ENCODE measurements at places on chromosomes 16 and 17.

GRCh38 chr17:79609049-79609589 is 1.7 kb downstream of the RBFOX3 start:
- no peak for DNase-seq

- DNase-seq: no peak
These were observed at the start of gene SLC16A11 for GRCh38 chr17:7043497-7044198. Gene SLC16A11 (minus strand): TSS chr17:7044092. CDS start chr17:7043513, 579 bp downstream.

DNA sequence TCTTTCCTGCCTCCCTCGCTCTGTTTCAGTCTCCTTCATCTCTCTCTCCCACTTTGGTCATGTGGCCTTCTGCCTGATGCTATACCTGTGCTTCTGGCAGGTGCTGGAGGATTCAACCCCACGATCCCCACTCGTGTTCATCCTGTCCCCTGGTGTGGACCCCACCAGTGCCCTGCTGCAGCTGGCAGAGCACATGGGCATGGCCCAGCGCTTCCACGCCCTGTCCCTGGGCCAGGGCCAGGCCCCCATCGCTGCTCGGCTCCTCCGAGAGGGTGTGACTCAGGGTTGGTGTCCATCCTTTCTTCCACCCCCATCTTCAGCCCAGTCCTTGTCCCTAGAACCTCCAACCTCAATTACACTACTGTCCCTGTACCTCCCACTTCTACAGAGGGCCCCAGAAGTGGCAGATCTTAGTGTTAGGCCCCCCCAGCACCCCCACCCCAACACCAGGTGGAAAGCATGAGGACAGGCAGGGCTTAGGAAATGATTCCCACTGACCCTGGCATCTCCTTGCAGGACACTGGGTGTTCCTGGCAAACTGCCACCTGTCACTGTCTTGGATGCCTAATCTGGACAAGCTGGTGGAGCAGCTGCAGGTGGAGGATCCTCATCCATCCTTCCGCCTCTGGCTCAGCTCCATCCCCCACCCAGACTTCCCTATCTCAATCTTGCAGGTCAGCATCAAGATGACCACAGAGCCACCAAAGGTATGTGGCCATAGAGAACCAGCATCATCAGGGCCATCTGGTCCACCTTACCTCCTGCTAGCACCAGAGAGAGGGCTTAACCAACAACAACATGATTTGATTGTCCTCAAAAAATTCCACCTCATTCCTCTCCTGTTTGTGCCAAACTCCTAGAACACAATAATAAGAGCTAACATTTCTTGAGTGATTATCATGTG is 9.7 kb upstream of the KDM6B start:
- no peak for DNase-seq

GRCh38 chr17:75105126-75106080 is 4.4 kb upstream of the ARMC7 start:
- peak; percentile 72 for DNase-seq

DNA sequence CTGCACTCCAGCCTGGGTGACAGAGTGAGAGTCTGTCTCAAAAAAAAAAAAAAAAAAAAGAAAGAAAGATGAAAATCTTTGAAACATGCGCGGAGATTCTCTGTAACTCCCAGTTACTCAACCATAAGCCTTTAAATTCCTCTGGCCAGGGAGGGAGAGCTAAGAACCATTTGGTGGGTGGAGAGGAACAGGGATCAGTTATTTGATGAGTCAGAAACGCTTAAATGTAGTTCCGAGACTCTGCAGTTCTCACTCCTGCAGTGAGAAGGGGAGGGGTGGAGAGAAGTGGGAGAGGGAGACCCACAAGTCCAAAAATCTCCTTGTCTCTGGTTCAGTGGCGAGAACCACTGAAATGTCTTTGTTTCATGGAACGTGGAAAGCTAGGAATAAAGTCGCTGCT is 266.7 kb downstream of the SOX9 start:
- DNase-seq: no peak

DNA sequence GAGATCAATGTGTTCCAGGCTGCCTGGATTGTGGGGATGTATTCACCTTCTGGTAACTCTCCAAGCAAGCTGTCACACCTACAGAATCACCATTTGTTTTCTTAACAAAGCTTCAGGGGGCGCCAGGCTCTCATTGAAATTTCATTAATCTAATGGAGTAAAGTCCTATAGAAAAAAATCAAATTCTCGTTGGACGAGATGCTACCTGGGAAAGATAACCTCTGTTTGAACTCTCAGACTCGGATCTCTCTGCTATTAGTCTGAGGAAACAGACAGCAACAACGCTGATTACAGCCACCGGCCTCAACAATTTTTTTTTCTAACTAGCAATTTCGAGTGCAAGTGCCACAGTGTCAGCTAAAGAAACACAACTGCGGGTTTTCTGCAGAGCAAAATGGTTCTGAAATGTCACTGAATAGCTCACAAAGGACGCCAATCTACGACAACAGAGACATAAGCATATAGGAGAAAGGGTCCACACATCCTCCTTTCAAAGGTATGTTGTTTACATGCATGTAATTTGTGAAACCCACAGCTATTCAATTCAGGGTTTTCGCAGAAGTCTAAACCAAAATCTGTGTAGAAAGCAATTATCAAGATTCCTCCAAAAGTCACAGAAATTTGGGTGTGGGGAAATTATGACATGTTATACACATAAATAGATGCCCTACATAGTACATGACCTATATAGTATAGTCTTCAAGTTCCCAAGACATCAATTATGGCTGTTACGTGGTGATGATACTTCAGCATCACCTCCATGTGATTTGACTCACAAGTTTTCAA is 135.8 kb downstream of the SKAP1 start:
- DNase-seq: no peak

DNA sequence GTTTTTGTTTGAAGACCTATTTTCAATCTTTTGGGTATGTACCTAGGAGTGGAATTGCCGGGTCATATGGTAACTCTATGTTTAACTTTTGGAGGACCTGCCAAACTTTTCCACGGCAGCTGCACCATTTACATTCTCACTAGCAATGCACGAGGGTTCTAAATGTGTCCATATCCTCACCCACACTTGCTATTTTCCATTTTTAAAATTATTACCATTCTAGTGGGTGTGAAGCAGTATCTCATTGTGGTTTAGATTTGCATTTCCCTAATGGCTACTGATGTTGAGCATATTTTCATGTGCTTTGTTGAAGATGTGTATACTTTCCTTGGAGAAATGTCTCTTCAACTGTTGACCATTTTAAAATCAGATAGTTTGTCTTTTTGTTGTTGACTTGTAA is 60.3 kb upstream of the HAPSTR1 start:
- DNase-seq: no peak

GRCh38 chr17:68676856-68677255 is 75.7 kb upstream of the FAM20A start:
- DNase-seq: no peak

GRCh38 chr16:81624760-81625543 is 154.1 kb upstream of the PLCG2 start:
- DNase-seq: no peak

- no peak for DNase-seq
These were observed 1.6 kb downstream of the PYCARD start for GRCh38 chr16:31200821-31201568.

DNA sequence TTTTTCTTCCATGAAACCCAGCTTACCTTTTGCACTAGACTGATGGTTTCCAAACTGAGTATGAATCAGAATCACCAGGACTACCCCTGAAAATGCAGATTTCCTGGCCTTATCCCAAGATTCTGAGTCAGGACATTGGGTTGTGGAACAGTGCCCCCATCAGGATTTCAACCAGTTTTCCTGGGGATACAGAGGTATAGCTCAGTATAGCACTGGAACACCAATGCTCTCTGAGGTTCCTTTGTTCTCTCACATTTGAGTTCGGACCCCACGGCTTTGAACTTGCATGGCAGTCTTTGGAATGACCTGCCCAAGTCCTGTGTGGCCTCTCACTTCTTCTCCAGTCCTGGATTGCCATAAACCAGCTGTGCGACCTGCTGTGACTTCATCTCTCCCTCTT is 12.8 kb upstream of the CCL8 start:
- no peak for DNase-seq

- no peak for DNase-seq
These were observed 181.9 kb upstream of the CACNG5 start for GRCh38 chr17:66652840-66653507.

GRCh38 chr17:8326511-8327302 is 12.9 kb upstream of the ODF4 start:
- DNase-seq: peak; percentile 45

DNA sequence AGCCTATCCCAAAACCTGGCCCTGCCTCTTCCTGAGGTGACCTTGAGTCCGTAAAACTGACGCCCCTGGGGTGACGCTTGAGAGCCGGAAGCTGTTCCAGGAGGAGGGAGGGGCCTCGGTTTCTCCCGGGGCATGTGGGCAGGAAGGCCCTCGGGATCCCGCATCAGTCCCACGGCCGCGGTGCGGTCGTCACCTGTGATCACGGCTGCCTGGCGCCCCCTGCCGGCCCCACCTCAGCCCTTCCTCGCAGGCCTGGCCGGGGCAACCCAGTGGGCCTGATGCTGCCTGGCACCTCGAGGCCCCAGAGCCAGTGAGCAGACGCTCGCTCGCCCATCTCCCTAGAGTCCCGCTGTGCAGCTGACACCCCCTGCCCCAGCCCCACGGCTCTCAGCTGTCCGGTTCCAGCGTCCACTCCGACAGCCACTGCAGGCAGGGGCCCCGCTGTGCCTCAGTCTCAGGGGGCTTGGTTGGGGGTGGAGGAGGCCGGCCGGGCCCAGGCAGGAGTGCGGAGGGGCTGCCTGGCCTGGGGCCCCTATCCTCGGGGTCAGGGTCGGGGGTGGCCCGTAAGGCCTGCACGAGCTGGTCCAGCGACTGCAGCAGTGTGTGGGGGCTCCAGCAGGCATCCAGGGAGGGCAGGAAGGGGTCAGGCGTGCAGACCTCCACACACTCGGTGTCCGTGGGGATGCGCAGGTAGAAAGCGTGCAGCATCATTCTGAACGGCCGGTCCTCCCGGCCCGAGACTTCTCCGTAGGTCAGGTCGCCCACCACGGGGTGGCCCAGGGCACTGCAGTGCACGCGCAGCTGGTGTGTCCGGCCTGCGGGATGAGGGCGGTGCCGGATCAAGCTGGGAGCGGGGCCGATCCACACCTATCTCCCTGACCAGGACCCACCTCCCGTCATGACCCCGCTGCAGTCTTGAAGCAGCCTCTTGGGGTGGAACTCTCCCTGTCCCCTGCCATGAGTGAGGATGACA is 2.3 kb downstream of the RPUSD1 start:
- DNase-seq: no peak

- no peak for DNase-seq
These were observed 23.4 kb upstream of the LITAF start for GRCh38 chr16:11610121-11610505.

DNA sequence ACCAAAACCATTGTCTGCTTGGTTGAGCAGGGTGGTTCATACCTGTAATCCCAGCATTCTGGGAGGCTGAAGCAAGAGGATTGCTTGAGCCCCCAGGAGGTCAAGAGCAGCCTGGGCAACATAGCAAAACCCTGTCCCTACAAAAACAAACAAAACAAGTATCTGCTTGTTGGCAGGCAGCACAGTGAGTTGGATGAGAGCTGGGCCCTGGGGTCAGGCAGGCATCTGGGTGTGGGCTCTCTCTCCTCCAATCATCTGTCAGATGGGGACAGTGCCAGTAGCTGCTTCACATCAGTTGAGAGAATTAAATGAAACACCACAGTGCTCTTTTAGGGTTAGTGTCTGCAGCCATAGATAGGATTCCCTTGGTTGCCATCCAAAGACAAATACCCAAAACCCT is 5.8 kb downstream of the ARMC7 start:
- DNase-seq: no peak

- no peak for DNase-seq
These were observed 28.7 kb downstream of the HIC1 start for GRCh38 chr17:2083613-2084035.

Data from GM19239 (cell line).